ENCODE measurements at places on chromosomes 12 and 14.
A peak's percentile ranks its signal among the peaks of the same experiment; 100 is the strongest.

GRCh38 chr12:114864837-114865551 lies 181.0 kb upstream of the TBX3 start:
- DNase-seq: no peak

DNA sequence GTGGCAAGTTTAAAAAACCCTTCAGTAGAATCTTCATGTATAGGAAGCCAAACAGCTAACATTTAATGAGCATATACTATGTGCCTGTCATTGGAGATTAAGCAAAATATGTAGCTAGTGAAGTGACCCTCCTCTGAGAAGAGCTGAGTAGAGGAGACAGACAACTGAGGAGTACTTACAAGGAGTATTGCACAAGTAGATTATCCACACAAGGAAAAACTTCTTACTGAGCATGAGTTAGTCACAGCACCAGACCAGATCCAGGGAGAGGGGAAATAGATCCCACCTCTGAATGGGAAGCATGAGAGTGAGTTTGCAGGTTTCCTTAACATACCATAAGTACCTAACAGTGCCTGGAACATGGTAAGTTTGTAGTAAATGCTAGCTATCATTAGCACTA lies 33.0 kb downstream of the FRMD6 start:
- DNase-seq: no peak

DNA sequence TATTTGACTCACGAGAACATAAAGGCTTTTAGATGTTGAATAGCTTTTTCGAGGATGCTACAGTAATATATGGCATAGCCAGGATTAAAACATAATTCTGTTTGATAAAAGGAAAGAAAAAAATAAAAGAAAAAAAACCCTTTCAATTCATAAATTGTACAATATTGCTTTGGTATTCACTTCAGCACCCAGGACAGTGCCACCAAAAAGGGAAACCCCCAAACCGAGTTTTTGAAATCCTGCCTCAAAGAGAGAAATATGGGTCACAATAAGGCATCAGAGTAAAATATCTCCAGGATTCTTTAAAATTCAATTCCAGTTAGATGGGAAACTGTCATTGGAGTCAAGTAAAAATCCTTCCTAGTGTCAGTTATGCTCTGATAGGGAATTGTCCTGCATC lies 551.2 kb upstream of the SEL1L start:
- no peak for DNase-seq

GRCh38 chr12:103586791-103587370 lies at the start of gene STAB2:
TSS of gene STAB2 (plus strand) at chr12:103587273. CDS start at chr12:103587477, 204 bp downstream.
- no peak for DNase-seq

GRCh38 chr12:90839346-90839745 lies 115.6 kb downstream of the CCER1 start:
- no peak for DNase-seq

DNA sequence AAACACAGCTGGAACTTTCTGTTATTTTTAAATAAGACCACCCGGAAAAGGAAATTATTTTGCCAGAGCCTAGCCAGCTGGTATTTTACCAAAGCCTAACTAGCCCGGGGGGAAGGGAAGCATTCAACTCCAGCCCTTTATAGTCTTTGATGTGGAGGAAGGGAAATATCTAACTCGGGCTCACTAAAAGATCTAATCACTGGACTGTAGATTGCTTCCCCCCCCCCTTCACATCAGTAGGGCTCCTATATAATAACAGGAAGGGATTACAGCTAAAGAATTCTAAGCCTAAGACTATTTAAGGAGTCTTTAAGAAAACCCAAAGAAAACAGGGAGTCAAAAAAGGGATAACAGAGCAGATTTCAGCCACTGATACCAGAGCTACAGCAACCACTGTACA lies 431.1 kb downstream of the KCNH5 start:
- no peak for DNase-seq

- DNase-seq: no peak
Observed at GRCh38 chr14:92484132-92484823, 29.3 kb upstream of the RIN3 start.

DNA sequence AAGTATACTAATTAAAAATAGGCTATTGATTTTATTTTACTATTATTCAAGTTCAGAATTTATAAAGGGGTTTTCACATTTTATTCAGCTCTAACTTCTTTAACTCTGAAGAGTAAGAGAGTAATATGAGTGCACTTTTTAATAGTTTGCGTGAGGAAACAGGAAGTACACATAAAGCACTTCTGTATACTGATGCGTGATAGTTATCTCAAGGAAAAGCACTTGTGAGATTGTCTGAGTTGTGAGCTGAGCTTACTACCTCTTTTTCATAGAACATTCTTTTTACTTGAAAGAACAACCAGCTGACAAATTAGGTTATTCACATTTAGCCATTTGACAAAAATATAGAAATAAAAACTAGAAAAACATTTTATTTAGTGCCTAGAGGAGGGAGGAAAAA lies 1.9 kb downstream of the RAD51AP1 start:
- no peak for DNase-seq

DNA sequence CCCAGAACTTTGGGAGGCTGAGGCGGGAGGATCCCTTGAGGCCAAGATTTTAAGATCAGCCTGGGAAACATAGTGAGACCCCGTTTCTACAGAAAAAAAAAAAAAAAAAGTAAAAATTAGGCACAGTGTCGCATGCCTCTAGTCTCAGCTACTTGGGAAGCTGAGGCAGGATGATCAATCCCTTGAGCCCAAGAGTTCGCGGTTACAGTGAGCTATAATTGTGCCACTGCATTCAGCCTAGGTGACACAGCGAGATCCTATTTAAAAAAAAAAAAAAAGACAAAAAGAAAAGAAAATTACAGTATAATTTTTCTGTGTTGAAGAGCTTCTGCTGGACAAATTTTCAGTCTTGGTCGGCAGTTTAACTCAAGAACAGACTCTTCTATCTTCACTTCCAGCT lies 133.9 kb upstream of the FGD4 start:
- DNase-seq: no peak

DNA sequence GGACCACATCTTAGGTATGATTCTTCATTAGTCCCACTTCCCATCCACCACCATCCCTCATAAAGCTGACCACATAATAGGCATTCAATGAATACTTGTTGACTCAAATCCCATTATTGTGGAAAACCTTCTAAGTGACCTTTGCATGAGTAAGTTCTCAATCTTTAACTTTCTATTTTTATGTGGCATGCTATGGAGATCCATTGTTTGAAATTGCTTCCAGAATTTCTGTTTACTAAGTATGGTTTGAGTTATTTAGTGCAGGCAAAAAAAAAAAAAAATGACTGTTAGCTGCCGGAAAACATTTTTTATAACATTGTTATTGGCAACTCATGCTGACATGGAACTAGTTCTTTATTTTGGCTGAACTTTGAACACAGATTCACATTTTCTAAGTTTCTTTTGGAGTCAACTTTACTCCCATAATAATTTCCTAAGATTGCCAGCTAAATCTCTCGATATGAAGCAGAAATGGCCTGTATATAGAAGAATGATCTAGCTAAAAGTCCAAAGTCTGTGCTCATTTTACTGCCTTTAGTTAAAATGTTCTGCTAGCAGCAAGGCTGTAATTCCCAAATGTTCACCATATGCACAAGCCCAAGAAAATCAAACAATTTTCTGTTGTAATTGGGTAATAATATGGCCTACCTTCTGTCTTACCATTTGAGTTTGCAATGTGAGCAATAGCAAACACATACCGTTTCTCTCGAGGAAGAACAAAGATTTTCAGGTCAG lies 77.9 kb downstream of the PTGER2 start:
- DNase-seq: peak; percentile 88

GRCh38 chr14:26982071-26982470 lies 384.2 kb upstream of the NOVA1 start:
- no peak for DNase-seq

GRCh38 chr14:76115010-76115422 lies 36.7 kb upstream of the GPATCH2L start:
- no peak for DNase-seq

GRCh38 chr14:77180726-77181602 lies 634 bp upstream of the TMEM63C start:
- DNase-seq: no peak

GRCh38 chr12:113359133-113359938 lies 949 bp downstream of the PLBD2 start:
- no peak for DNase-seq

GRCh38 chr12:53004582-53004981 lies 1.7 kb upstream of the EIF4B start:
- DNase-seq: no peak

DNA sequence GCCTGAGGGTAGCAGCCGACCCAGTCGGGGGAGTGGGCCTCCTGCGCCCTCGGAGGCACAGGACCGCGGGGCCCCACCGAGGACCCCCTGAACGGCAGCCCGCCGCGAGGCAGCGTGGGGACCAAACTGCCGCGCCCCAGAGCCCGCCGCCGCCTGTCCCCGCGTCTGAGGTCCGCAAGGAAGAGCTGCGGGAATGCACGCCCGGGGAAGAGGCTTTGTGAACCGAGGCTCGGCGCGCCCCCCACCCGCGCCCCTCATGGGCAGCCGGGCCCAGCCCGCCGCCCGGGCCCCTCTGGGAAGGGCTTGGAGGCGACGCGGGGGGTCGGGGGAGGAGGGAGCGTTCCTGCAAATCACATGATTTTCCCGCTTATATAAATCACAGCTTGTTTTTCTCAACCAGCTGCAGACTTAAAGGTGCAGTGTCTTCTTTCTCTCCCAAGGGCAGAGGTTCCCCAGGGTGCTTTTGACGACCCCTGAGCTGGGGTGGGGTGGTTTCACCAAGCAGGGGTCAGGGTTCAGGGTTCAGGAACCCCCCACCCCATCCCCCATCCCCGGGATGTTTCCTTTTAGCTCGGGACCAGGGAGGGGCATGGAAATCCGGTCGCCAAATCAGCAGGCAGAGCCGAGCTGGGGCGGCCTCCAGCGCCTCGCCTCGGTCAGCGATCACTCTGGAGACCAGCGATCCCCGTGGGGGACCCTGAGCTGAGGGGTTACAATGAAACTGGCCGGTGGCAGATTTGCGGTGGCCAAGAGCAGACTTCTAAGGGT lies 44.7 kb upstream of the ATP23 start:
- DNase-seq: no peak

DNA sequence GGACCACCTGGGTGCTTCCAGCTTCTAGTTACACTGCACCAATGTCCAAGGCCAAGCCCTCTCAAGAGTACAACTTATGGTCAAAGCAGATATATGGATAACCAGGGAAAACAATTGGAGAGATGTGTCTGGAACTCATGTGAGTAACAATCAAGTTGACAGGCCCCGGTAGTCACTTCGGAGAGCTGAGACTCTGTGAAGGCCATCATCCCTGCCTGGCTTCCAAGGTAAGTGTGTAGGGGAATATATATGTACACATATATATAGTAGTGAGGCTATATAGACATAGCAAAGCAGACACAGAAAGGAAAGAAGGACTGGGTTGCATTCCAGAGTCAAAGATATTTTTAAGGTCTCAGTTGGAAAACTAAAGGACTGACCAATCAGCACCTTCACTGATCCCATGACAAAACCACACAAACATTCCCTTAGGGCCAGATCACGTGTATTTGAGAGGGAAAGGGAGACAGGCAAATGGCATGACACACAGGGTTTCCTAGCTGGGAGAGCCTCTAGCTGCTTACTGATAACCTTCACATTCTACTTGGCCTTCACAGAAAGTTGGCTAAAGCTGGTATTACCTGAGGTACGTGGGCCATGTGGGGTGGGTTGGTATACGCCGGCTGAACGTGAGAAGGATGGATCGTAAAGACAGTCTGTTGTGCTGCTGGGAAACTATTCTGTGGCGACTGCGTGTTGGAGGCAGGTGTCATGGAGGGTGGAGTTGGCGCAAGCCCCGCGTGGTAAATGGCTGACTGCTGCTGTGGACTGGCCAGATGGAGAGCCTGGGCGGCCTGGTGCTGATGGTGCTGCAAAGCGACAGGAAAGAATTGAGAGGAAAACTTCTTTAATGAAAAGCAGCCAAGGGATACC lies 50.0 kb downstream of the SH2B3 start:
- no peak for DNase-seq

DNA sequence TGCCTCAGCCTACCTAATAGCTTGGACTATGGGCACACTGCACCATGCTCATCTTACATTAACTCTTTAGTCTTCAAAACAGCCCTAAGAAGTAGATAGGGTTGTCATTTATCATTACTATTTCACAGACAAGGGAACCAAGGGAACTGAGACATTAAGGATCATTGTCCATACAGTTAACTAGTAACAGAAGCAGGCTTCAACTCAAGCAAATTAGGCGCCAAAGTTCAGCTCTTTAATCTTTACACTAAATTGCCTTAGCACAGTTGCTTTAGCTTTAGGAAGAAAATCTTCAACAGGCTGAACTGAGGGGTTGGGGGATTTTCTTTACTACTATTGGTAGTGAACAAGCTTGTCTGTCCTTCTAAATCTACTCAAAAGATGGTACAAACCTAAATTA lies 68.8 kb upstream of the CAND1 start:
- no peak for DNase-seq

DNA sequence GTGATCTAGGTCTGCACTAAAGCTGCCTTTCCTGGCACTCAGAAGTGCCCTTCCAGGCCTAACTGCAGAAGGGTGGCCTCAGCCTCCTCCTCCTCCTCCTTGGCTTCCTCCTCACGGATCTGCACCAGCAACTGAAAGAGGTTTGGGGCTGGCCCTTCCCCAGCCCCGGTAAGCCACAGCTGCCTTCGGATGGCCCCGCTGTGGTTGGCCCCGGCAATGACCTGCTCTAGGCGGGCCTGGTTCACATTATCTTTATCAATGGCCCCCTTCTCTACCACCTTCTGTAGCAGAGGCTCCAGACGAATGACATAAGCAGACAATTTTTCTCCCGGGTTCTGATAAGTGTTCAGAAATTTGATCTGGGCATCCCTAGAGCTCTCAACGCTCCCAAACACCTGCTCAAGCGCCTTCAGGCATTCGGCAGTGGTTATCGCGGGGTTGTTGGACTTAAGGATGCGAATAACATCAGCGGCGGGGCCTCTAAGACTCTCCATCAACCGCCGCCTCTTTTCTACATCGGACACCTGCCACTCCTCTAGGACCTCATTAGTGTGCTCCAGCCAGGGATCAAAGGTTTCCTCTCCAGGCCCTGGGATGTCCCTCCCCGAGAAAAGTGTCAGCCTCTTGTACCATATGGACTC lies 1.5 kb downstream of the PNMA1 start:
- DNase-seq: no peak

DNA sequence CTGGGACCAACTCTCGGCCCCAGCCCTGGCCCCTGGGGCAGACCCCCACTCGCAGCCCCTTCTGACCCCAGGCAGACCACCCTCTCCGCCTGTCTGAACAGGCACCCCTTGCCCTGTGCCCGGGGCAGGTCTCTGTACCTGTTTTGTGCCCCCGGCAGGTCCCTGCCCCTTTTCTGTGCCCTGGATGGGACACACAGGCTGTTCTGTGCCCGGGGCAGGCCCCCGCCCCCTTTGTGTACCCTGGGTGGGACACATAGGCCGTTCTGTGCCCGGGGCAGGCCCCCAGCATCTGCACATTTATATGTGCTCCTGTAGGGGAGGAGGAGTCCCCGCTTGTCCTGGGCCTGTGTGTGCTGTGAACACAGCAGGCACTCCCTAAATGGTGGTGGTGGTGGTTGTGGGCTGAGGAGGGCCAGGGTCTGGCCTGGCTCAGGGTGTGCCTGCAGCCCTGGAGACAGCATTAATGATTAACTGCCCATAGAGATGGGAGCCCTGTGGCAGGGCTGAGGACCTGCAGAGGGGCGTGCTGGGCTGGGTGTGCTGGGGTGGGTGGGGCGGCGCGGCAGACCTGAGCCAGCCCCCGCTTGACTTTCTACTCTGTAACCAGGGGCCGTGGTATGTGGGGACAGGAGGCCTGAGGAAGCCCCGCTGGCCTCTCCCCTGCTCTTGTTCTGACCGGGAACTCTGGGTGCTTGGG lies 3.7 kb downstream of the FBRSL1 start:
- no peak for DNase-seq

Measured in AG09309 (cell line).